Neural crest cell (in vitro differentiated cells): ENCODE measurements at places on chromosomes 4 and X.

- DNase-seq: no peak
Measured at GRCh38 chrX:87515836-87516235, 1.8 kb upstream of the KLHL4 start.

DNA sequence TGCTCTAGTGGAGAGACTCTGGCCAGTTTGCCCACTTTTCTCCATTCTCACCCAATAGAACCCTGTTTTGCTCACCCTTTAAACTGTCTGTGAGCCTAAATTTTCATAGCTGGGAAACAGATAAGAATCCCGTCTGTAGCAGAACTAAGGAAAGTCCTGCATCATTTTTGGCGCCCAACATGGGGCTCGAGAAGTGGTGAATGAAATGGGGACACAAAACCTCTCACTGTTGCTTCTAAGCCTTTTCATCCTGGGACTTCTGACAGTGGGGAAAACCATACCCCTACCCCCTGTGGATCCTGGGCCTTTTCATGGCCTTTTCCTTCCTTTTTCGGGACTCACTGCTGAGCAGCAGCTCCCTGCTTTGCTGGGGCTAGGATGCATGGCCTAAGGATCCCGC lies 189.9 kb downstream of the INPP4B start:
- no peak for DNase-seq

GRCh38 chr4:96390404-96390803 lies 550.5 kb downstream of the PDHA2 start:
- DNase-seq: no peak

- no peak for DNase-seq
Measured at GRCh38 chr4:176794651-176795050, 1.9 kb upstream of the VEGFC start.

DNA sequence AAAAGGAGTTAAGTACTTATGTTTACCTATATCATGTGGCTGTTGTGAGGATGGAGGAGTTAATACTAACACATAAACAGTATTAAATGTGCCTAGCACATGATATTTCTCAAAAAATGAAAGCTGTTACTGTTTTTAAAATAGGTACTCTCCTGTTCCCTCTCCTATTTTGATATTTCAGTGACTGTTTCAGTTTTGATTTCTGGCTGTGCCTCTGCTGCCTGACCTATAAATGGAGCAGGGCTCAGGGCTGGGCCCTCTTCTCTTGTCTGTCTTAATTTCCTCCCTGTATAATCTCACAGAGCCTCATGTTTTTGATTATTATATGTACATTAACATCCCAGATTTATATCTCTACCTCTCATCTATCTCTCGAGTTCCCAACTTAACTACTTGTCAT lies 93.3 kb downstream of the UGT8 start:
- no peak for DNase-seq
